ENCODE measurements at places on chromosomes 2 and 18.

- no peak for DNase-seq
Measured at GRCh38 chr18:11511434-11512095, 97.8 kb upstream of the SLC35G4 start.

- DNase-seq = no peak
Measured at GRCh38 chr2:119218478-119219064, 5.1 kb upstream of the STEAP3 start.

- no peak for DNase-seq
Measured at GRCh38 chr2:118665784-118666529, 181.5 kb downstream of the EN1 start.

DNA sequence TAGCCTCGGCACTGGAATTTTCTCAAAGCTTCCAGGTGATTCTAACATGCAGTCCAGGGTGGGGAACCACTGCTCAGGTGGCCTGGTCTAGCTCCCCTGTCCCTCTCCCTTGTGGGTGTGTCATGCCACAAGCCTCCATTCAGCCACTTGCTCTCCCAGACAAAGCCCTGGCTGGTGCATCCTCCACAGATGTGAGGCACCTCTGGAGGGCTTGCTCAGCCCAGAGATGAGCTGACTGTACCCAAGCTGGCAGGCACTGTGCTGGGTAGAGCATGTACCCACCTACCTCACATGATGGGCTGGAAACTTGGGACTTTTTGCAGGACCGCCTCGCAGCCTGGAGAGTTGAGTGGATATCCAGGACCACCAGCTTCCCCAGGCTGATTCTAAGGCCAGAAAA is 88.1 kb downstream of the ZBTB7C start:
- no peak for DNase-seq

DNA sequence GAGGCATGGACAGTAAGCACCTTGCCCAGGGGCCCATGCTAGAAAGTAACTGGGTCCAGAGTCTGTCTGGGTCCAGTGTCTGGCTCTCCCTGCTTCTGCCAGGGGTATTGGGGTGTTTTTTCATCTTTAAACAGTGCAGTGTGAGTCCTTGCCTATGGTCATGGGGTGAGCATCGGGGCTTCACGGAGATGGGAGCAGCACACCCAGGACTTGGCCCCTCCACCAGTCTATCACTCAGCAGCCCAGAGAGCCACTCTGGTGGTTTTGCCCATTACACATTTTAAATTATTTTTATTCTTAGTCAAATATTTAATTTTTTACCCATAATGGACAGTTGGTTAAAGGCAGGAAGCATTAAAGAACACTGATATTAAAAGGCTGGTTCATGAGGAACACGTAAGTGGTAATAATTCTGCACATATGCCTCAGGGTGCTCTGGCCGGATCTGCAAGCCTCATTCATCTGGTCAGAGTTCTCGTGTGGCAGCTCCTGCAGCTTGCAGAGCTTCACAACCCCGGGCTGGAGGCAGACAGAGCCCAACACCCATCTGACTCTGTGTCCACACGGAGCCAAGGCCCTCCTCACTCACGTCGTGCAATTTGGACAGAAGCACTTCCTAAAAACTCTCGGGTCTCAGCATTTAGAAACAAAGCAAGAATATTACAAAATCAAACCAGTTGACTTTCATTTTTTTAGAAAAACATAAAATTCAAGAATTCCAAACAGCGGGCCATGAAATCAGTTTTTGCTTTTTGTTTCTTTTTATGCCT is 204.1 kb downstream of the CTIF start:
- no peak for DNase-seq

DNA sequence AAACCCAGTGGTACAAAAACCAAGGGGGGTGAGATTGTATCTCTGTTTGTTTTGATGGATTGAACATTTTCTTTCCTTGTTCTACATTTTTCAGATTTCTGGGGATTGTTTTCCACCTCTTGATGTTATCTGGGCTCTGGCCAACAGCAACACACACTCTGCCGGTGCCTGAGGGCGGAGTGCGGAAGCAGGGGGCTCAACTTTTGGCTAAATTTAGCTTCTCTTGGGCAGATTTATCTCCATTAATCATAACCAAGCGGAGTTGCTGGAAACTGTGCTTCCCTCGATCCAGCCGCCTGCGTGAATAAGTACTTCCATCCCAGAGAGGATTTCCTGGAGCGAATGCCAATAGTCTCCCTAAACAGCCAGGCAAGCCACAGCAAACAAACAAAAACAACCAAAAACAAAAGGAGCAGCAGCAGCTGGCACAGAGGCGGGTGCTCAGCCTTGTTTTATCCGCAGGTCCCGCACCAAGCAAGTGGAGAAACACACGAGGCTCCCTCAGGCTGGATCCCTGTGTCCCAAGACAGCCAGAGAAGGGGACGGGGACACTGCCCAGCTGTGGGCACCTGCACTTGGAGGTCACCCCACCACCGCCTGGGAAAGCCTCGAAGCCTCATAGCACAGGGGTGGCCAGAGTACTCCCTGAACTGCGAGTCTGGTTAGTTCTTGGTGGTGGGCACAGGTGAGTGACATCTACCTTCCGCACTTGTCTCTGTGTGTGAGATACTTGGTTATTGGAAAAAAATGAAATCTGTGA is 143.4 kb downstream of the NDUFA10 start:
- DNase-seq = no peak

DNA sequence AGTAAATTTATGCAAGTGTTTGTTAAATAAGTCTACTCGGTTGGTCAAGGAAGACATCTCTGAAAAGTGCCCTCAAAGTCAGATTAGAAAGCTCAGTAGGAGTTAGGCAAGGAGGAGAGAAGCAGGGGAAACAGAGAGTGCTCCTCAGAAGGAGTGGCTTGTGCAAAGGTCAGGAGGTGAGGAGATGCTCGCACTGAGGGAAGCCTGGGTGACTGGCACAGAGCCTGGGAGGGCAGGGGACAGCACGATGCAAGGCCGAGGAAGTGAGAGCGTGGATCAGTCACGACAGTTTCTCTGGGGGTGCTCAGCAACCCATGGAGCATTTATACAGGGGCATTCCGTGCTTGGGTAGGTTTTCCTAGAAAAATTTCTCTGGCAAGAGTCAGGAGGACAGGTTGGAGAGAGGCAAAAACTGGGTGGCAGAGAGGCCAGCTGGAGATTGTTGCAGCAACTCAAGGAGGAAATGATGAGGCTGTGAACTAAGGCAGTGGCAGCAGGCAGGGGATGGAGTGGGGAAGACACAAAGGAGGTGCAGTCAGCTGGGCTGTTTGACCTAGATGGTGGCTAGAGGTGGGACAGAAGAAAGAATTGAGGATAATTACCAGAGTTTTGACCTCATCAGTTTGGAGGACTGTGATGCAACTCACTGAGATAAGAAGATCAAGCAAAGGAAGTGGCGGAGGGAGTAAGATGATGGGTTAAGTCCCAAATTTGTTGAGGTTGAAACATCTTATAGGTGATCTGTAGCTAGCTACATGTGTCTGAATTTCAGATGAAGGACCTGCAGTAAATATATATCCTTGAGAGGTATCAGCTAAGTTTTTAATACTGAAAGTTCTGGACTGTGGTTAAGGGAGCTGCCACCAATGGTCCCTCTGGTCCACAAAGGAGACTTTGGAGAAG is 52.4 kb downstream of the BCL2 start:
- no peak for DNase-seq

GRCh38 chr2:209331291-209331844 is 92.5 kb upstream of the MAP2 start:
- DNase-seq = no peak

DNA sequence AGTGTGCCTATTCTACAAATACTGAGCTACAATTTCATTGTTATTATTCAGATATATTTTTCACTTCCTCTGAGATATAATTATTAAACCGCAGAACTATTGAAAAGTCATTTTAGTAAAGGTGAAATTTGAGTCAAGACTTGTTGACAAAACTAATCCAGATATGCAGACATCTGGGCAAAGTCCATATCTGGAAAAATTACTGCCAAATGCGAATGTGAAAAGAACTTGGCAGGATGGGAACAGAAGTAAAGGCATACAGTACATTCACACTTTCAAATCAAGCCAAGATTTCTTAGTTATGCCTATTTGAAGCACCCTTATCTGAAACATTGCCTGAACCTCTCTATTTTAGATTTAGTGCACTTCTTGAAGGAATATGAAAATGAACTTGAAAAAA is 923.6 kb downstream of the CCDC85A start:
- DNase-seq = no peak

GRCh38 chr18:59823596-59824195 is 76.1 kb upstream of the PMAIP1 start:
- no peak for DNase-seq

- DNase-seq = no peak
Measured at GRCh38 chr2:66030553-66030952, 404.4 kb upstream of the MEIS1 start.

- no peak for DNase-seq
Measured at GRCh38 chr2:102029405-102029804, 37.6 kb downstream of the IL1R2 start.
